Islet precursor cell (in vitro differentiated cells): ENCODE measurements at places on chromosomes 7 and 10.

GRCh38 chr7:30468791-30469190 is 9.8 kb downstream of the NOD1 start:
- DNase-seq: no peak

- no peak for DNase-seq
Measured at GRCh38 chr7:33210958-33211357, 81.6 kb downstream of the BBS9 start.

DNA sequence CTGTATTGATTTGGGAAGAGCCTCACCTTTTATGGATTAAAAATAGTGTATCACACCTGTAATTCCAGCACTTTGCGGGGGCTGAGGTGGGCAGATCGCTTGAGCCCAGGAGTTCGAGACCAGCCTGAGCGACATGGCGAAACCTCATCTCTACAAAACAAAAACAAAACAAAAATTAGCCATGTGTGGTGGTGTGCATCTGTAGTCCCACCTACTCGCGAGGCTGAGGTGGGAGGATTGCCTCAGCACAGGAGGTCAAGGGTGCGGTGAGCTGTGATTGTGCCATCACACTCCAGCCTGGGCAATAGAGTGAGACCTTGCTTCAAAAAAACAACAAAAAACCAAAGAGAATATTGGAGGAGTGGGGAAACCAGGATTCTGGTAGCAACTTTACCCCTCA is 79.6 kb downstream of the LRMDA start:
- no peak for DNase-seq

GRCh38 chr10:46546591-46547540 is 9.6 kb downstream of the GPRIN2 start:
- no peak for DNase-seq

GRCh38 chr7:43454936-43455518 is 127.9 kb upstream of the STK17A start:
- DNase-seq: peak; percentile 41

DNA sequence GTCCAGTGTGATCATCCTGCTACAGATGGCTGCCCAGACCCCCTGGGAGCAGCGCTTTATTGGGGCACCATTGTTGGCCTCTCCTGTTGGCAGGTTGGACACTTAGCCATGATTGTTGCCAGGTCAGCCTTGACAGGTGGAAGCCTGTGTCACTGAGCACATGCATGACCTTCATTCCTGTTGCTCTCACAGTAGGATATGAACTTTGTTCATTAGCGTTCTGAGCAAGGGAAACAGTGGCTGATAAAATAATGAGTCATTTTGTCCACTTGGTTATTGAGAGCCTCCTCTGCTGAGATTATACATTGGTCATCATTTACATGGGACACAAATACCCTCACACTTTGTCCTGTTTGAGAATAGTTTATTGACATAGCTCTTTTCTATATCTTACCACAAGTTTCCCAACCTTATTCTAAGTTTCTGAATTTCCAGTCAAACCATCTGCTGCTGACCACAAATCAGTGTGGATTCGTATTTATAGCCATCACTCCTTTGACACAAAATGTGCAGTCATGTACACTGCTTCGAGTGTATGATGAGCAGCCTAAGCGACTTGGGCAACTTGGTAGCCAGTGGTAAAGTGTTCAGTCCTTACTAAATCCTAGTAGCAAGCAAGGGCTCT is 102.6 kb downstream of the TPST1 start:
- no peak for DNase-seq

GRCh38 chr7:105810556-105810955 is 65.8 kb downstream of the ATXN7L1 start:
- no peak for DNase-seq

- DNase-seq: no peak
Measured at GRCh38 chr10:93481637-93482144, 443 bp downstream of the MYOF start.

- DNase-seq: no peak
Measured at GRCh38 chr10:21832821-21833130, 170.8 kb downstream of the DNAJC1 start.

DNA sequence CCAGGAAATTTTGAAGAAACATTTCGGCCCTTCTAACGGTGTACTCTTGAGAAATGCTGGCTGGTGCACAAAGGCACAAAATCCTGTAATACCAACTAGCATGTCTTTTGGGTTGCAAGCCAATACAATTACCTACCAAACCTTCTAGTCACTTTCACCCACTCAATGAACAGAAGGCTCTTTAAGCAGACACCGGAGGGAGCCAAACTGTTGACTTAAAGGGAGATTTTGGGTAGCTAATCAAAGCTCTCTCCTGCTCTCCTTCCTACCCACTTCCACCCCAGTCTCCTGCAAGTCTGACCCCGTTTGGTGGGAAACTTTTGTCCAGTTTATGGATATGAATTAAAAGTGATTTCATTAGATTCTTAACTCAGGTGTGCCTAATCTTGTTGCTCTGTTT is 24.0 kb downstream of the GRM3 start:
- DNase-seq: no peak

- peak; percentile 93 for DNase-seq
Measured at GRCh38 chr10:13930120-13930519, 343.4 kb downstream of the PRPF18 start.

- no peak for DNase-seq
Measured at GRCh38 chr10:112369495-112370423, 4.2 kb upstream of the ACSL5 start.

DNA sequence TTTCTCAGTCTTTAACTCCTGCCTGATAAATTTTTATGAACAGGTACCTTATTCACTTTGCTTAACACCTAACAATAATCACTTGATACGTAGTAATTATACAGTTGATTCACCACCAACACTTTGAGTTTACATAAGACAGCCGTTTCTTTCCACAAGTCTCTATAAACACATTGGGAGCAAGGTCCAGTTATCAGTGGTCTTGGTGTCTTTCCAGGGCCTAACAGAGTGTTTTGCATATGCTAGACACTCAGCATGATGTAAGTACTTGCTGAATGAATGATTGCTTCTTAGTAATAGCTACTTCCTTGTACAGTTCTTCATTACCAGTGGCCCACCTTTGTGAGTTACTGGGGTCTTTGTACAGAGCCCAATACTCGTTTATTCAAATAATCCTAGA is 6.4 kb downstream of the CLDN12 start:
- DNase-seq: no peak

GRCh38 chr7:70355198-70356020 is 757.1 kb downstream of the AUTS2 start:
- DNase-seq: no peak

GRCh38 chr10:100728928-100729861 is 16.2 kb upstream of the PAX2 start:
- peak; percentile 88 for DNase-seq

DNA sequence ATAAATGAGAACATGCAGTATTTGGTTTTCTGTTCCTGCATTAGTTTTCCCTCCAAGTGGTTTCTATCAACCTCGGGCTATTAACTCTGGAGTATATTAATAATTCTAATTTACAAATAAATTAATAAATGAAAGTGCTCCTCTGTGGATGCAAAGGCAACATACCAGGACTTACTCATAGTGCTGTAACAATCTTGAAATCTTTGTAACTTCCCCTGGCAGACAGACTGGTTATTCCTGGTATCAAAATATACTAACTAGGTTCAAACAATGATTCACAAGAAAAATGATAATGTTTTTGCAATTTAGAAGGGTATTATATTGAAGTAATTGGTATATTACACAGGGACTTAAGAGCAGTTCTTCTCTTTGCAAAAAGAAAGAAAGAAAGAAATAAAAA is 177.2 kb downstream of the FANK1 start:
- no peak for DNase-seq
